ENCODE measurements at places on chromosomes 2 and 18. TPM values are rescaled to one million over a fixed set of nuclear protein-coding genes. Genes with fewer than 3 reads are reported as not detected.

Gene TUBA3E
- not detected for total RNA-seq

Gene MBOAT2
- 30.9 TPM for total RNA-seq

Gene LAMA3
- total RNA-seq, result 38.4 TPM

Gene ZNF521
- total RNA-seq, result not detected

Gene KCNS3
- total RNA-seq, result 1.1 TPM

Gene MZT2A
- 181 TPM for total RNA-seq

Gene NCOA1
- total RNA-seq, result 9.9 TPM

Gene SNTG2
- not detected for total RNA-seq

Gene VRK2
- total RNA-seq, result 34.7 TPM

Gene CXCR1
- total RNA-seq, result not detected

Gene AGXT
- total RNA-seq, result not detected

Gene CENPA
- total RNA-seq, result 47.2 TPM

Gene SERPINB5
- total RNA-seq, result 0.07 TPM

Gene SANBR
- 13.9 TPM for total RNA-seq

Gene NAT8
- total RNA-seq, result not detected

Gene DAW1
- 2.3 TPM for total RNA-seq

Gene ALLC
- total RNA-seq, result not detected

Gene MROH2A
- 0.28 TPM for total RNA-seq

Gene STAMBP
- total RNA-seq, result 51.7 TPM

Gene LINC00305
- total RNA-seq, result not detected

Gene RAPGEF4
- total RNA-seq, result 0.12 TPM

Gene EPB41L3
- 0.44 TPM for total RNA-seq

Gene XDH
- total RNA-seq, result 1.8 TPM

Gene SH3BP4
- total RNA-seq, result 27.8 TPM

Gene SUCLG1
- total RNA-seq, result 92.5 TPM

Gene VWA3B
- not detected for total RNA-seq

Gene HAAO
- not detected for total RNA-seq

Gene PTPRN
- total RNA-seq, result 1.2 TPM

Gene SERPINB13
- total RNA-seq, result not detected

Gene RALB
- total RNA-seq, result 83.8 TPM

Data from A549 treated with RU486 at 1 μM for 4 hours (cell line).